ENCODE measurements at places on chromosomes 3 and 15.

DNA sequence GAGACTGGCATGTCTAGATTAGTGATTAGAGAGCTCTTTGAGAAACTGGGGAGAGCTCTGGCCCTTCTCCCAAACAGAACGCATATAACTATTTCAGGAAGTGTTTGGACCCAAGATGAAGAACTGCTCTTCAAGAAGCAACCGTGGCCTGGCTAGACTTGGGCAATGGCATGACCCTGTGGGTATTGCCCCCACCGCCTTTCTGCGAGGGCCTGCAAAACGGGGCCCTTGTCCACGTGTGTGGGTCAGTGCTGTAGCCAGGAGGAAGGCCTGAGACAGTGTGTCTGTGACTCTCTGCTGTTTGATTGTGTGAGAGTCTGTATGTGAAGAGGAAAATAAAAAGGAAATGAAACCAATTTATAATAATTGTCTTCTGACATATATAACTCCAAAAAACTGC is 42.5 kb downstream of the EEFSEC start:
- DNase-seq: no peak
- no peaks in the 10 kb centered on the region for H3K27me3 ChIP-seq
- H3K36me3 ChIP-seq: no peaks in the 10 kb centered on the region
- H3K4me3 ChIP-seq: no peak overlapping the region
- H3K4me1 ChIP-seq: no peaks in the 10 kb centered on the region

DNA sequence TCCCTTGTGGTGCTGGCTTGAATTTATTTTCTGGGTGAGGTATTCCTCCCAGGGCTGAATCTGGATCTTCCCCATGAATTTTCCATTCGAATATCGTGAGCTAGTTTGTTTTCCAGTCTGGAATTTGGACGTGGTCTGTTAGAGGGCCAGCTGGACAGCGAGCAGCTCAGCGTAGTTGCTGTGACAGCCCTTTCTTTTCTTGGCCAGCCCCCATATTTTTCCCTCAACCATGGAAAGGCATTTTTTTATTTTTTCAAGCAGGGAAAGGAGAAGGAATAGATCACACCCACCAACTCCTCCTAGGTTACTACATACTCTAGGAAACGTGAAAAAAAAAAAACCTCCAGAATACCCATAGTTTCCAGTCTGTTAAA is 152.0 kb downstream of the KLHL25 start:
- H3K36me3 ChIP-seq: no peaks in the 10 kb centered on the region
- no peak overlapping the region for H3K4me3 ChIP-seq
- peaks cover 10% of the 10 kb centered on the region for H3K4me1 ChIP-seq
- peak; percentile 46 for DNase-seq
- H3K27ac ChIP-seq: peak overlapping the region; percentile 71

DNA sequence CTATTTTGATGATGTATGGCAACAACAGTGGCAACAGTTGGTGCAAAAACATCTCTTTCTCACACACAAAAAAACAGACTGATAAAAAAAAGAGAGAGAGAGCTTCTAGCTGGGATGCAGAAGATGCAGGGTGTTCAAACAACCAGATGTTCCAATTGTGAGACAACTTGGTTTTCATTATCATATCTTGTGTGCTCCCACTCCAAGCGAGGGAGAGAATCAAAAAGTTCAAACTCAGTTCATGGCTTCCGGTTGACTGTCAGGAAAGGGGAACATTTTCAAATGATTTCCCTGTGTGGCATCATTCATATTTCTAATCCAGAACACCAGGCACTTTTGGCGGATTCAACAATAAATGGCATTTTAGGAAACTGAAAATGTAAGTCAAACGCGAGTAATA is 72.1 kb downstream of the RSL24D1 start:
- H3K4me1 ChIP-seq: no peaks in the 10 kb centered on the region
- no peak overlapping the region for H3K4me3 ChIP-seq
- H3K27me3 ChIP-seq: no peaks in the 10 kb centered on the region
- no peaks in the 10 kb centered on the region for H3K36me3 ChIP-seq
- DNase-seq: no peak
- H3K27ac ChIP-seq: no peak overlapping the region

DNA sequence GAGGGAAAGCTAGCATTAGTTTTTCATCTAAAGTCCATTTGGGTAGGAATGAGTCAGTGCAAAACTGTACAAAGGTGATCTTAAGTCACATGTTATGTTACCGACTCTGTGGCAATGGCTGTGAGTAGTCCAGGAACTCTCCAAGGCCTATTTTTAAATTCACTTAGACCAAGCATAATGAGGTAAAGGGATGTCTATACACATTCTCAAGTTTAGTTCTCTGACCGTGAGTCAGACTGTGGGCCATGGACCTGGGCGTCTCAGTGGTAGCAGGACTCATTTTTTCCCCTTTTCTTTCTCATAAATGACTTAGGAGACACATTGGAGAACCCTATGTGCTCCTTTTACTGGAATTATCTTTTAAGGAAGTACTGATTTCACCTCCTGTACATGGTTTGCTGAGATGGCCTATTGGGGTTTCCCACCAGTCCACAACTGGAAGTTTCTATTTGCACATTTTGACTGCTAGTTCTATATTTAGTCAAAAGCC is 488.7 kb upstream of the TPRG1 start:
- no peaks in the 10 kb centered on the region for H3K36me3 ChIP-seq
- peaks cover 18% of the 10 kb centered on the region for H3K4me1 ChIP-seq
- H3K4me3 ChIP-seq: no peak overlapping the region
- H3K27me3 ChIP-seq: no peaks in the 10 kb centered on the region

- H3K27me3 ChIP-seq: no peaks in the 10 kb centered on the region
- no peaks in the 10 kb centered on the region for H3K4me1 ChIP-seq
- H3K36me3 ChIP-seq: peaks cover 2% of the 10 kb centered on the region
- H3K27ac ChIP-seq: no peak overlapping the region
- no peak overlapping the region for H3K4me3 ChIP-seq
These were observed 3.1 kb downstream of the AP4E1 start for GRCh38 chr15:50911621-50912020.

DNA sequence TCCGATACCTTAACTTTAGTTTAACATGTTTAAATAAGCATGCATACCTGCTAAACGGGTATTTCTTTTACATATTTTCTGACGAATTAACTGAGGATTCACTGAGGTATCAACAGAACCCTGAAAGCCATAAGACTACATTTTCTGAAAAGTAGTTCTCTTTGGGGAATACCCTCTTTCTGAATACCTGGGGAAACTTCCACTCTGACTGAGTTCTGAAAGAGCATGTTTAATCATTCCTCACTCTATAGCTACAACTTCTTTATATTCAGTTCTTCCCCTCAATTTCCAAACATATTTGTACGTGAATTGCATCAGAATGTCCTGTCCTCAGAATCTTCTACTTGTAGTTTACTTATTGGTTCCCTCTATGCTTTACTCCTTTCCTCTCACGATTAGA is 403.0 kb downstream of the ROBO1 start:
- no peaks in the 10 kb centered on the region for H3K36me3 ChIP-seq
- H3K27ac ChIP-seq: no peak overlapping the region
- H3K4me3 ChIP-seq: no peak overlapping the region
- H3K4me1 ChIP-seq: no peaks in the 10 kb centered on the region

DNA sequence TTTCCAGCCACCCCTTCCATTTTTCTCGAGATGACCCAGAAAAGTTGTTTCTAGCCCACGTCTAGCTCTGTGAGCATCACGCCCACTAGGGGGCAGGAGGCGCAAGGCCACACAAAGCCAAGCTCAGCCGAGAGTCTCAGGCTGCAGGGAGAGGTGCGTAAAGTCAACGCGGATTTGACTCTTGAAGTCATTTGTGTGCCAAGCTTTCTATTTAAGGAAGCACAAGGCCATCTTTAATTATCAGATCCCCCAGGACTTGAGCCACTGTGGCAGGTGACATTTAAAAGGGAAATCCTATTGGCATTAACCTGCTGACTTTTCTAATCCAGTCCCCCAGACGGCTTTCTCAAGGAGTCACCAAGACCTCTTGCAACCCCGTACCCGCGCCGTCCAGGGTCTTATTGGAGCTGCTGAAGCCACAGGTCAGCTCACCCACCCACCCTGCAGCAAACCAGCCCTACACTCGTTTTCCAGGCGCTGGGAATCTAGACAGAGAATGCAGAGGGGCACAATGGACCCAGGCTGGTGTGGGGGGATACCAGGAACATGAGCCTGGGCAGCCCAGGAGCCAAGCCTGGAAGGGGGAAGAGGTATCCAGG is 62.1 kb downstream of the CAPN7 start:
- no peak overlapping the region for H3K27ac ChIP-seq
- peaks cover 8% of the 10 kb centered on the region for H3K36me3 ChIP-seq
- H3K4me1 ChIP-seq: no peaks in the 10 kb centered on the region
- H3K27me3 ChIP-seq: no peaks in the 10 kb centered on the region
- DNase-seq: peak; percentile 84

DNA sequence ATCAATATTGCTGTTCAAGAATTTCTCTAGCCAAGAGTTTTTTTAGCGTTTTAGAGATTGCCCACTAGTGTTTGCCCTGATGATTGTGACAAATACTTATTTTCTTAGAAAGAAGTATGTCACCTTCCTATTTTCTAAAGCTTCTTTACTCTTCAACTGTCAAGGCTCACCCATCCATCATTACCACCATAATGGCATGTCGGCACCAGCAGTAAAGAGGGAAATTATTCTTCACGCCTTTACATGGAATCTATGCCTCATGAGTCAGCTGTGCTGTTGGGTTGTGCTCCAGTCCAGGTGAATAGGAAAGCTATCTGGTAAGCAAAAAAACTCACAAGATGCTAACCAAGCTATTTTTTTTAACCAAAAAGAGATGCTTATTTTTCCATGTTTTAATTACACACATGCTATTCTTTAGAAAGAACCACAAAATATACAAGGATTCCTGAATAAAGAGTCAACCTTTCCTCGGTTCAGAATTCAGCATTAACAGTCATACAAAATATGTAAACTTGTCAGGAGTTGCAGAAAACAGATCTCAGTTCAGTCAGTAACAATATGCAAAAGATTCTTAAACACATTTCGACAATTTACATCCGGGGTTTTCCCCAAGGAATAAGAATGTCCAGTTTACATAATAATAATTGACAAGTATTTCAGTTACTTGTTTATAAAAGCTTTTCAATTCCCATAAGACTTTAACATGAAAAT is 128.0 kb downstream of the ATP8B4 start:
- no peaks in the 10 kb centered on the region for H3K27me3 ChIP-seq
- H3K4me3 ChIP-seq: no peak overlapping the region
- H3K4me1 ChIP-seq: no peaks in the 10 kb centered on the region
- H3K36me3 ChIP-seq: no peaks in the 10 kb centered on the region

- no peaks in the 10 kb centered on the region for H3K4me1 ChIP-seq
- H3K4me3 ChIP-seq: no peak overlapping the region
- H3K27me3 ChIP-seq: no peaks in the 10 kb centered on the region
- H3K27ac ChIP-seq: no peak overlapping the region
- DNase-seq: no peak
- H3K36me3 ChIP-seq: no peaks in the 10 kb centered on the region
These were observed 15.9 kb downstream of the CD200R1 start for GRCh38 chr3:112958811-112959560.

DNA sequence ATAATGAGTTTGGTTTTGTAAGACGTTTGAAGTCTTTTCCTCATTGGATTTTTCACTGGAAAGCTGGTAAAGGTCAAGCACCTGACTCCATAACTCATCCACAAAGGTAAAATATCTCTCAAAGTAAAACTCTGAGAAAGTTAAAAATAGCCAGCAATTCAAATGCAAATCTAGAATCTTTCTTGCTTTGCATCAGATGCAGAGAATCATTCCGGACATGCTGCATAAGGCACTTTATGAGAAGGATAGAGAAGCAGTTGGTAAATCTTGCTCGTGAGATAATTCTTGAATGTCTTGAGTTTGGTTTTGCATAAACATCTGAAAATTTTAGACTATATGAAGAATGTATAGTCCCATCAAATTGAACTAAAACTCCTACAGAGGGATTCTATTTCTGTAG is 9.1 kb downstream of the KCNMB2 start:
- H3K27me3 ChIP-seq: no peaks in the 10 kb centered on the region
- no peak overlapping the region for H3K4me3 ChIP-seq
- no peak for DNase-seq
- no peak overlapping the region for H3K27ac ChIP-seq

Measured in small intestine (tissue), 16 donors.